ENCODE measurements at places on chromosomes 6 and 20. TPM values are rescaled to one million over a fixed set of nuclear protein-coding genes. Genes with fewer than 3 reads are reported as not detected.

Gene RGL2
- 14.7 TPM for total RNA-seq

Gene FBXL4
- total RNA-seq, result 10.8 TPM

Gene PABPC1L
- 6.6 TPM for total RNA-seq

Gene FAM217A
- not detected for total RNA-seq

Gene ZC3H12D
- 50.7 TPM for total RNA-seq

Gene PLEKHG1
- 12.5 TPM for total RNA-seq

Gene MCHR2
- not detected for total RNA-seq

Gene PRRC2A
- 67.0 TPM for total RNA-seq

Gene TFAP2D
- not detected for total RNA-seq

Gene ZBTB46
- 2.1 TPM for total RNA-seq

Gene SLC13A3
- 0.10 TPM for total RNA-seq

Gene TMEM244
- total RNA-seq, result 0.52 TPM
